ENCODE measurements at places on chromosomes 16 and 17. TPM values are rescaled to one million over a fixed set of nuclear protein-coding genes. Genes with fewer than 3 reads are reported as not detected.

DNA sequence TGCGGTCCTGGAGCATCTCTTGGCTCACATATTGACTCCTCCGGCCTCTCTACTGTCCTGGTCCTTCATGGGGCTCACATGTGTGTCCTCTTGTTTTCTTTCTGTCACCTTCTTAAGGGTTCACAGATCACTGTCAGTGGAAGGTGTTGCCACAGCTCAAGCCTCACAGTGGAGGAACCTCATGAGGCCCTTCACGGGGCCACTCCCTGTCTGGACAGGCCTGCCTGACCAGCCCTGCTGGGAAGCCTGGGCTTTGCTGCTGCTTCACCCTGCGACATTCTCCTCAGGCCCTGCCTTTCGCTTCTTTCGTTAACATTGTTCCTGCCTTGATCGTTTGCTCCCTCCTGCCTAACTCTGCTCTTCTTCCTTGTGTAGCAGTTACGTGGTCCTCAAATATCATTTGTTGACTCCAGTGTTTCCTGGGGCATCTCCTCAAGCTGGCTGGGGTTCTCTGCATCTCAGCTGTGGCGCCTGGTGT lies 55.9 kb downstream of the WDR45B start:
- no peak for DNase-seq
- H3K4me1 ChIP-seq = peaks cover 28% of the 10 kb centered on the region
- H3K36me3 ChIP-seq = peaks cover 41% of the 10 kb centered on the region

The GRAP gene
- 10.9 TPM for total RNA-seq

DNA sequence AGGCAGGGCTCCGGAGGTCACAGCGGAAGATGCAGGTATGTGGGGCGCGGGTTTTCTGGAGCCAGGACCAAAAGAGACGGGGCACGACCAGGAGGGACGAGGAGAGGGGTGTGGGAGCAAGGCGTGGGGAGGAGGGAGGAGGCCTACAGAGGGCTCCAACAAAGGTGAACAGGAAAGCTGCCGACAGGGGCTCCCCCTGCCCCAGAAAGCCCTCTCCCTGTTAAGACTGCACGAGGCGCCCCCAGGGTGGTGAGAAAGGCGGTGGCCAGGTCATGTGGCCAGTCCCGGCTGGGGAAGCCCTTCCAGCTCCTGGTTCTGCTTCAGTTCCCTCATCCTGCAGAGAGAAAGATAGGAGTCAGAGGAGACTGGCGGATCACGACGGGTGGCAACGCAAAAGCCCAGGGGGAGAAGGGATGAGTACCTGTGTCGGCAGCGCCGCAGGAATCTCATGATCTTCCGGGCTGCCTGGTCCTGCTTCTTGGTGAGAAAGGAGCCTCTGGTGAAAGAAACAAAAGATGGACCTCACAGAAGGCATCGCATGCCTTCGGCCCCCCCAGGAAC lies 949 bp upstream of the SPAG7 start:
- H3K27me3 ChIP-seq = no peaks in the 10 kb centered on the region
- H3K4me1 ChIP-seq = peaks cover 35% of the 10 kb centered on the region
- no peak for DNase-seq
- H3K36me3 ChIP-seq = peaks cover 29% of the 10 kb centered on the region
- no peak overlapping the region for H3K27ac ChIP-seq

- no peak for DNase-seq
- peak overlapping the region; percentile 24 for H3K4me3 ChIP-seq
- H3K27me3 ChIP-seq = no peaks in the 10 kb centered on the region
- H3K4me1 ChIP-seq = peaks cover 57% of the 10 kb centered on the region
- H3K27ac ChIP-seq = no peak overlapping the region
- H3K36me3 ChIP-seq = no peaks in the 10 kb centered on the region
These were observed 548 bp upstream of the ADGRG5 start for GRCh38 chr16:57541754-57542435.

- peak overlapping the region; percentile 95 for H3K27ac ChIP-seq
- H3K4me1 ChIP-seq = peaks cover 45% of the 10 kb centered on the region
- no peaks in the 10 kb centered on the region for H3K27me3 ChIP-seq
- DNase-seq = peak; percentile 69
- peaks cover 50% of the 10 kb centered on the region for H3K36me3 ChIP-seq
These were observed 742 bp downstream of the PFN1 start for GRCh38 chr17:4947411-4948165.

DNA sequence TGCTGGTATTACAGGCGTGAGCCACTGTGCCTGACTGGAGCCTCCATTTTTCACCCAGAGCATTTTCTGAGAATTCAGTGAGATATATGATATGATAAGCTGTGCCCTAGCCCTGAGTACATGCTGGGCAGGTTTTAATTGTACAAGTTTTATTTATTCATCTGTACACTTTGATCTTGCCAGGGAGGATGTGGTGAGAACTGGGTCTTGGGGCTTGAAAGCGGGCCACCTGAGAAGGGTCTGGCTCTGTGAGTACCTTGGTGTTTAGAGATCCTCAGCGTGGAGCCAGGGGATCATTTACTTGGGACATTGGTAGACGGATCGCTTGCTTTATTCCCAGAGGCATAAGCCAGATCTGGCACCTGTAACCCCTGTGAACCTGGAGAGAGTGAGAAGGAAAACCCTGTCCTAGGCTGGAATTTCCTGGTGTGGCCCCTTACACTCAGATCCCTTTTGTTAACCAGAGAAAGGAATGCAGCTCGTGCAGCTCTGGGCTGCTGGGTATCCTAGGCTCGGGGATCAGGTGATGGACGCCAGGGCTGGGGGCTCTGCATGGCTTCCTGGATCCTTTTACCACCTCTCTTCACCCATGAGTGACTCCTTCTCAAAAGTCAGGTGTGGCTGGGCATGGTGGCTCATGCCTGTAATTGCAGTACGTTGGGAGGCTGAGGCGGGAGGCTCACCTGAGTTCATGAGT lies 91.9 kb downstream of the ABCC1 start:
- no peak overlapping the region for H3K4me3 ChIP-seq
- H3K27me3 ChIP-seq = no peaks in the 10 kb centered on the region
- DNase-seq = no peak
- H3K4me1 ChIP-seq = peaks cover 13% of the 10 kb centered on the region
- H3K27ac ChIP-seq = no peak overlapping the region

DNA sequence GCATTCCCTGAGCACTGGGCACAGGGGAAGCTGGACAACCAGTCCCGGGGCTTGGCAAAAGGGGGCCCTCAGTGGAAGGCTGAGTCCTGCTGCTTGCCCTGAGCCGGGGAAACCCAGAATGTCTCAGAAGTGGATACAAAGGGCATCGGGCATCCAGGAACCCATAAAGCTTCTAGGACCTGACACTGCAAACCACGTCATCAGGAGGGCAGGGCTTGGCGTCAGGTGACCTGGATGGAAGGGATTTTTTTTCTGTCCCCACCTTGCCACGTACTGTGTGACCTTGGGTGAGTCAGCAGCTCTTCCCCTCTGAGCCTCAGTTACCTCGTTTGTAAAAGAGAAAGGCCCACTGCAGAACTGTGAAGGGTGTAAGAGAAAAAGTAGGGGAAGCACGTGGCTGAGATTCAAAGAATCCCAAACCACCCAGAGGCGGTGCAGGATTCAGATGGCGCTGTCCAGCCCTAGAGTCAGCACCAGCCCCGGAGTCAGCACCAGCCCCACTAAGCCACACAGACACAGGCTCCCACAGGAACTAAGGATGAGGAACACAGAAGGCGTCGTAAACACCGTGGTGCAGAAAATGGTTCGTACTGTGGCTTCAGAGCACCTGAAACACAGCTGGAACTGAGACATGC lies 53.7 kb downstream of the C16orf95 start:
- DNase-seq = no peak
- peaks cover 7% of the 10 kb centered on the region for H3K36me3 ChIP-seq
- no peak overlapping the region for H3K27ac ChIP-seq
- H3K27me3 ChIP-seq = no peaks in the 10 kb centered on the region

Data from activated T-helper 2 cell treated with anti-CD3 and anti-CD28 coated beads, Interferon-gamma antibody, Interleukin-2, Interleukin-4, amounts not matched to agents 10 μg/mL and 5 μg/mL and 100 μg/mL, durations not matched to agents 14 hours and 24 hours and 36 hours (primary cell).